ENCODE measurements at places on chromosomes 5 and 9.

DNA sequence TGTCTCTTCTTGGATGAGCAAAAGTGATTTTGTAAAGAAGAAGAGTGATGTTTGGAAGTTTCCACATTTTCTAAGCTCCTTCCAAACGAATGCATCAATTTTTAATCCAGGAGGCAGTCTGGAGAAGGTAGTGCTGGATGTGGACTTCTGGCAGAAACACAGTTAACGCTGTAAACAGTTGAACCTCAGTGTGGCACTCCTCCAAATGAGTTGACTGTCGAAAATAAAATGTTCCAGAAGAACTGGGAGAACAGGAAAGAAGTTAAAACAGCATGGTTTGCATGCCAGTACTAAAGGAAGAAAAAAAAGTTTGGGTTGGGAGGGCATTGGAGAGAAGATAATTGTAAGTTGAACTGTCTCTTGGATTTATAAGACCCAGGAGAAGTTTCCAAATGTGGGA is 6.5 kb downstream of the ZNF462 start:
- no peak for DNase-seq

- peak; percentile 94 for DNase-seq
Observed at GRCh38 chr5:39399135-39400036, 25.4 kb downstream of the DAB2 start.

DNA sequence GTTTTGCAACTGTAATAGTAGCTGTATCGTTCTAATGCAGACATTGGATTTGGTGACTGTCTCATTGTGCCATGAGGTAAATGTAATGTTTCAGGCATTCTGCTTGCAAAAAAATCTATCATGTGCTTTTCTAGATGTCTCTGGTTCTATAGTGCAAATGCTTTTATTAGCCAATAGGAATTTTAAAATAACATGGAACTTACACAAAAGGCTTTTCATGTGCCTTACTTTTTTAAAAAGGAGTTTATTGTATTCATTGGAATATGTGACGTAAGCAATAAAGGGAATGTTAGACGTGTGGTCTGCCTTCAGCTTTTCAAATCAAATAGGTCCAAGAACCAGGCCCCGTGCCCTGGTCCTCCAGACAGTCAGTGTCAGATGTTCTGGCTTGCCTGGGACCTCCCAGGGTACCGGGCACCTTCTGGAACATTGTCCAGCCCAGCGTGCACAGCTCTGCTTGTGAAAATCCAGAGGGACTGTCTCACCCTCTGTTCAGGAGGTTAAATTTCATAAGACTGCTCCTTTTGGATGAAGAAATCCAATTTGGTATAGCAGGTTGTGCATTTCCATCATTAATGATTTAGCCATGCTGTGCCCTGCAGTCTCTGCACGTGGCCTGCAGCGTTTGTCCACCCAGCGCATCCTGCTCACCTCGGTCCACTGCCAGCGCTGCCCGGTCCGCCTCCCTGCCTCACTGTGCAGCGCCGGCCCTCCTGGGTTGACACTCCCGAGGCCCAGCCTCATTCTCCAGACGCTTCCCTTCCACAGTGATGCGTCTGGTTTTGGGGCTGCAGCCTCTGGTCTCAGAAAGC is 6.6 kb upstream of the AHRR start:
- DNase-seq, result no peak

GRCh38 chr5:58927938-58928337 is 345.1 kb downstream of the RAB3C start:
- DNase-seq, result no peak

GRCh38 chr5:59722874-59723273 is 170.7 kb downstream of the PDE4D start:
- DNase-seq, result no peak

DNA sequence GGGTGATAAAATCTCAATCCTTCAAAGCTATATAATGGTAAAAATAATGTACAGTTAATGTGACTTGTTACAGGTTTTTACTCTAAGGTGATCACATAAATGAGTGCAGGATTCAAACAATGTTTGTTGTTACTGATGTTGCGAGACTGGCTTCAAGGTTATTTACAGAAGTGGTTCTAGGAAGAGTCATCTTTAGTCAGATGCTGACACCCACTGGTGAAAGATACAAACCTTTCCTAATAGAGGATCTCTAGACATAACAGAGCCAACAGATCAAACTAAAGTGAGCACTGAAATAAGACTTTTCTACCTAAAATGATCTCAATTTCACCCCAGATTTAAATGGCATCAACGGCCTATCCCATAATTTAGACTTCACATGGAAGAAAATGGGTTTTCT is 20.2 kb downstream of the ARSB start:
- DNase-seq, result peak; percentile 66

GRCh38 chr5:128252756-128253155 is 169.2 kb downstream of the SLC12A2 start:
- no peak for DNase-seq

GRCh38 chr9:124358631-124359030 is 56.6 kb downstream of the PSMB7 start:
- DNase-seq, result no peak
